A549 treated with DMSO at 1 μM for 4 hours (cell line): ENCODE measurements at places on chromosomes 5 and 9. TPM values are rescaled to one million over a fixed set of nuclear protein-coding genes. Genes with fewer than 3 reads are reported as not detected.

HTR1A gene
- total RNA-seq = not detected in 5 replicates

CCL28 gene
- total RNA-seq = 0.06 to 0.31 TPM (median 0.13 TPM) in 5 replicates

IFNA2 gene
- not detected in 5 replicates for total RNA-seq

DOCK8 gene
- total RNA-seq = 0.26 to 0.55 TPM (median 0.34 TPM) in 5 replicates

PCDHGB4 gene
- 0.77 to 1.0 TPM (median 0.88 TPM) in 5 replicates for total RNA-seq

ANKRD31 gene
- 0.05 to 0.08 TPM (median 0.08 TPM) in 5 replicates for total RNA-seq

OBP2B gene
- total RNA-seq = not detected in 5 replicates

C9 gene
- not detected in 5 replicates for total RNA-seq

CAST gene
- total RNA-seq = 148 to 207 TPM (median 183 TPM) in 5 replicates

SNX2 gene
- total RNA-seq = 38.0 to 60.7 TPM (median 40.3 TPM) in 5 replicates

PCDHB12 gene
- 0.02 TPM in 1 of 5 replicates, not detected in the others for total RNA-seq

LECT2 gene
- total RNA-seq = not detected in 5 replicates
